NCI-H774 (cell line): ENCODE measurements at places on chromosomes 3 and 15.
A peak's percentile ranks its signal among the peaks of the same experiment; 100 is the strongest.

DNA sequence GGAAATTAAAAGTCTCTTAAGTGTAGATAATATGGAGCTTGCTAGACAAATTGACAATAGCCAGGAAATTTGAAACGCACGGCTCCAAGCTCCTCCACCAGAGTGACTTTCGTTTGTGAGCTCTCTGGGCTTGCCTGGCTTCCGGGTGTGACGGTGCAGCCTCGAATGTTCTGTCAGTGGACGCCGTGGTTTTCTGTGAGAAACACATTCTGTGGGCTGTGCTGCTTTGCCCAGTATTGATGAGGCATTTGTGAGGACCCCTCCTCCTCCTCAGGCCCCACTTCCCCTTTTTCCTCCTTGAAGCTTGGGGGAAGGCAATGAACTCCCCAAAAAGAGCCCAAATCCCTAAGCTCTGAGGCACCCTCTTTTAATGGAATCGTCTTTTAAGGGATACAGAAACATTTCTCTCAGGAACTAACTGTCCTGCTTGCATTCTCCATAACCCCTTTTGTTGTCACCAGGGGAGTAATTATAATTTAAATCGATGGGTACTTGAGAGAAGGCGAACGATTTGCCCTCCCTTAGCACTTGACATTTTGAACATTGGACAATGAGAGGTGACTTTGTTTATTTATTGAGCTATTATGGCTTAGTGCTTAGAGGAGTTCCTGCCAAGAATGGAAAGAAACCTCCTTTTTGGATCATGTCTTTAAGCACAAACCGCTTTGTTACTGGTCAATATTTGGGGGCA, 40.8 kb downstream of the POLR2M start:
- DNase-seq: peak; percentile 34

GRCh38 chr15:87846746-87847145, 409.8 kb downstream of the NTRK3 start:
- no peak for DNase-seq

GRCh38 chr15:37014137-37014536, 86.2 kb downstream of the MEIS2 start:
- DNase-seq: no peak

DNA sequence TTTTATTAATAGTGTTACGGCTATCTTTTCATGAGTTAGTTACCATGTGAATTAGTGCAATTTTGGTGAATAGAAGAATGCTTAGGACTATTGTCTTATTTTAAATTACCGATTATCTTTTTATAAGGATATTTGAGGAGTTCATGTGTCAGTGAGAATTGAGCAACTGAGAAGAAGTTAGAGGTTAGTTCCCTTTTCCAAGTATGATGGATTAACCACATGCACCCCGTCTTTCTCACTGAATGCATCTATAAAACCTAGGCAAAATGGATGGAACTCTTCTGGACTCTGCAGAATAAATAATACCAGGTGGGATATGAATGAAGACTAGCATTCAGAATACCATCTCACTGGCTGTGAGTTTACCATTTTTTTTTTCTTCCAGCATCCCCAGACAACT, 74.3 kb downstream of the TCF12 start:
- no peak for DNase-seq

GRCh38 chr15:40059821-40060220, 20.8 kb upstream of the SRP14 start:
- DNase-seq: no peak

- DNase-seq: no peak
Measured at GRCh38 chr3:23246651-23247050, 43.5 kb downstream of the UBE2E2 start.

DNA sequence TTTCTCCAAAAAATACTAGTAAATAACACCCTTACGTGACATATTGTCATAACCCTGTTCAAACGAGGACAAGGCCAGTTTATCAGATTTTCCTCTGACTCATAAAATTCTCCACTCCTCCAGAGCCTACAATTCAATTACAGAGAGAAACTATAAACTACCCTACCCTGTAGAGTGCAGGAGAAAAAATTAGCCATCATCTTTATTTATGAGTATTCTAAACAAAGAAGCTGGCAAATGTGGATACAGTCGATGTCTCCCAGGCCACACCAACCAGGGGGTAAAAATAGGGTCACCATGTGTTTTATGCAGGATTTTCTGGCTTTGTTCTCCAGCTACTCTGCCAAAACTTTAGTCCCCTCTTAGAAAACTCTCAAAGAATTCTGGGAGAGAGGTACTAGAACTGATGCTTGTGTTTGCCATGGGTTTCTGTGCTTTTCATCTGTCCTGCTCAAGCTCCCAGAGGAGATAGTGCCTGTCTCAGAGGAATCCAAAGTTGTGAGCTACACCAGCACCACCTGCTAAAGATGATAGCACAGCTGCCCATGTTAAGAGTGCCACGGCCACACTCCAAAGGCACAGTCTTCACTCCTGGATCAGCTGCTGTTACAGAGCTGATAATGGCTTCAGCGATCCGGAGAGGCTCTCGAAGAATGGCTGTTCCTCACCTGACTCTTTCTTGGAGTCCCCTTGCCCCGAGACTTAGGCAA, 150.2 kb downstream of the IMPG2 start:
- DNase-seq: no peak

GRCh38 chr3:9731206-9732079, at the start of gene BRPF1:
TSS of gene BRPF1 (plus strand) at chr3:9731735. CDS start at chr3:9734141, 2,406 bp downstream.
- DNase-seq: peak; percentile 96

DNA sequence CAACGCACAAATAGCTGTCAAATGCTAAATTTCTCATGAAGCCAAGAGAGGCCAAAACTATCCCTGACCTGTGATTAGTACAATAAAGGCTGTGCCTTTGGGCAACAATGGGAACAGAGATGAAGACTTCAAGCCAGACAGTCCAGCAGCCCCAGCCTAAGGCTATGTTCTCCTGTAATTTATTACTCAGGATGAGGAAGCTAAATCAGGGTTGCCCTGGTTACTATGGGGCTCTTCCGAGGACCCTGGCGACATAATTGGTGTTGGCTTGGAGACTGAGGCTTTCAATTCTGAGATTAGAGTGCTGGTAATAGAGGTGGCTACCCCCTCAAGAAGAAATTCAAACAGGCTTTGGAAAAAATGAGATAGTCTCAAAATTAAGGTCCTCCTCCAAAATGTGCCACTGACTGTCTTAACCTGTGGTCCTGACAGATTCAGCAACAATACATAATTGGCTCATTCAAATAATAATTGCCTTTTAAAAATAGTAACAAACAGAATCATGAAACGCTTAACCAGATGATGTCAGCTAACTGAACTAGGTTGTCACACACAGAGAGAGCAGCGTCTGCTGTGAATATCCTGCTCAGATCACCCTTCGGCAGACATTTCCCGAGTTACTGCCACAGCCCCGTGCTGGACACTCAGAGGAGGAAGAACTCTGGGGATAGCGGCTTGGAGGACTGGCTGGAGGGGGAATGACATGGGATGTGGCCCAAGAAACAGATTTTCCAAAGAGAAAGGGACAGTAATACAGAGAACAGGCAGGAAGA, 43.0 kb downstream of the NSMCE3 start:
- DNase-seq: no peak

- DNase-seq: no peak
Measured at GRCh38 chr3:60703956-60704736, 547.1 kb downstream of the FHIT start.

DNA sequence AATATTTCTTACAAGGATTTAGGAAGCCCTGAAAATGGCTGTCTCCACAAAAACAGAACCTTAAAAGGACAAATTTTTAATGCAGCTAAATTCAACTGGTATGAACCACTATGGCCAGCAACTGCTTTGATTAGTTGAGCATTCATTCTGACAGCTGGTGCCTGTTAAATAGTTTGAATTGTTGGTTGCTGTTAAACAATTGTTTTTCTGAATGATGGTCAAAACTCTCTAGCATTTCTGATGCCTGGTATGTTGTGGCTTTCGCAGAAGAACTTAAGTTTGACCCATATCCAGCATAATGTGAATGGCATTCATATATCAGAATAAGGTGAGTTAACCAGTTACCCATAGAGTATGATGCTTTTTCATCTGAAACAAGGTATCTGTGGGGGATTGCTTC, 138.4 kb downstream of the MEIS2 start:
- no peak for DNase-seq

- DNase-seq: no peak
Measured at GRCh38 chr3:153356908-153357307, 194.9 kb downstream of the RAP2B start.

DNA sequence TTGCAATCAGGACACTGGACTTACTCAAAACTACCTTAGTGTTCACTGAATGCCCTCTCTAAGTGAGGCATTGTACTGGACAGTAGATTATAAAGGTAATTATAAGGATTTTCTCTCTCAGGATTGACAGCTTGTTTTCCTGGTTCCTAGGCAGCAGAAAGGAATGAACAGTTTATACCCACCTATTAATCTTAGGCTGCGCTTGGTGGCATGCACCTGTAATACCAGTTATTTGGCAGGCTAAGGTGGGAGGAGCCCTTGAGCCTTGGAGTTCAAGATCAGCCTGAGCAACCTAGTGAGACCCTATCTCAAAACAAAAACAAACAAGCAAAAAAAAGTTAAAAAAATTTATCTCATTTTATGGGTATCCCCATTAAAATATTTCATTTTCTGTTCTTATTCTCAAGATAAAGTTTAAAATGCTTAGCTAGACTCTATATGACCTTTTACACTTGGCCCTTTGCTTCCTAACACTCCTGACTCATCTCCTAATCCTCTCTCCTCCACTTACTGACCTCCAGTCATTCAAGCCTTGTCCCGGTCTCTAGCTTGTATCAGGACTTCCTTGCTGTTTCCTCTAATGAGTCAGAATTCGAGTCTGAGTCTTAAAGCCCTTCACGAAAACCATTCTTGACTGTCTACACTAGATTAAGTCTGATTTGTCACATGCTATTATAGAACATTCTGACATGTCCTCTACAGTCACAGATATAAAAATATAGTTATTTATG, 348.6 kb downstream of the NLGN1 start:
- DNase-seq: no peak

- DNase-seq: no peak
Measured at GRCh38 chr15:100764778-100765466, 114.7 kb upstream of the ALDH1A3 start.

GRCh38 chr3:111787556-111788463, 71.3 kb upstream of the PHLDB2 start:
- no peak for DNase-seq

- DNase-seq: no peak
Measured at GRCh38 chr15:65476903-65477302, 40.6 kb downstream of the DPP8 start.
